Esophagus squamous epithelium (tissue), 5 donors: ENCODE measurements at places on chromosomes 5 and 9.

DNA sequence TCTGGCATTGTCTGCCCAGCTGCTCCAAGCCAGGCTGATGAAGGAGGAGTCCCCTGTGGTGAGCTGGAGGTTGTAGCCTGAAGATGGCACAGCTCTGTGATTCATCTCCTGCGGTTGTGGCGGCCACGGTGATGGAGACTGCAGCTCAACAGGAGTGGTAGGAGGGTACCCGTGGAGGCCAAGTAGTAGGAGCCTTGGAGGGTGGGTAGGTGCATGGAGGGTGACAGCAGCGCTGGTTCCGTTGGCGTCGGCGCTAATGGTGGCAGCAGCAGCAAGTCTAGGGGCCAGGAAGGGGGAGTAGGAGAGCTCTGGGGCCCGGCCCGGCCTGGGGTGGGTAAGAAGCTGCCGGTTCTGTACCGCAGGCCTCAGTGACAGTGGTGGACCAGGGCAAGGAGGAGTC, 22.4 kb upstream of the TRIM52 start:
- DNase-seq: no peak

GRCh38 chr5:181098762-181099601, 32.0 kb downstream of the OR2V1 start:
- no peak for DNase-seq

- DNase-seq: no peak
Measured at GRCh38 chr9:87729246-87729645, 3.3 kb downstream of the CTSL start.

GRCh38 chr5:158560170-158560569, 539.5 kb downstream of the EBF1 start:
- DNase-seq: no peak

DNA sequence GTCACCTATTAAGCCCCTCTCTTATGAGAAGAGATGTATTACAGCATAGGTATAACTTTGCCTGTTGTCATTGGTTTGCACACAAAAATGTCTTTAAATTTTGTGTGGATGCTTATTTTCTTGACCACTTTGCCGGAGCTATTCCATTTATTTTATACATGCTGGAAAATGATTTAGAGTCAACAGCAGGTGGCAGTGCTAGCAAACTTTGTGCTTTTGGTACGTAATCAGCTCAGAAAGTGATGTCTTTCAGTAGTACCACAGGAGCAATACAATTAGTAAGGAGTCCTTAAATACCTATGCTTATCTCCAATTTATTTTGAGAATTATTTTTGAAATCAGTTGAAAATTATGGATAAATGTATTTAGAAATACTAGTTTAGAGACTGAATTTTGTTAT, 19.8 kb upstream of the NUDT12 start:
- DNase-seq: no peak

GRCh38 chr9:13992138-13993088, 321.5 kb downstream of the NFIB start:
- no peak for DNase-seq

GRCh38 chr5:73176250-73176649, 3.3 kb downstream of the TMEM174 start:
- no peak for DNase-seq

DNA sequence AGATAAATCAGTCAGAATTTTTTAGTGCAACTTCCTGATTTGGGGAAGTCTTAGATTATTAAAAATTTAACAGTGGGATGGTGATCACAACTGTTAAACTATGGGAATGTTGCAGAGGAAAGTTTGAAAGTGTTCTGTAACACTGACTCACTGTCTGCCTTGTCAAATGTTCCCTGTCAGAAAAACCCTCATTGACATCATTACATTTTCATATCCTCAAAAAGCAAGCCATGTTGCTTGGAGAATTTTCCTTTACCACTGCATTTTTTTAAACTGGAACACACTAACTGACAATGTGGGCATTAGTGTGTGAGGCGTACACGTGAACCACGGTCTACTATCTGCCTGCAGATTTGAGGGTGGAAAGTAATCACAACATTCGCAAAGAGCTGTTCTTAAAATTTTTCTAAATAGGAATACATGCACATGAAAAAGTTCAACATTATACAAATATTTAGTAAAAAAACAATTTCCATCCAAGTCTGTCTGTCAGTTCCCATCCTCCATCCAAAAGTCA, 28.6 kb upstream of the IL7R start:
- DNase-seq: no peak

GRCh38 chr5:78793907-78794662, 145.5 kb upstream of the LHFPL2 start:
- DNase-seq: no peak

DNA sequence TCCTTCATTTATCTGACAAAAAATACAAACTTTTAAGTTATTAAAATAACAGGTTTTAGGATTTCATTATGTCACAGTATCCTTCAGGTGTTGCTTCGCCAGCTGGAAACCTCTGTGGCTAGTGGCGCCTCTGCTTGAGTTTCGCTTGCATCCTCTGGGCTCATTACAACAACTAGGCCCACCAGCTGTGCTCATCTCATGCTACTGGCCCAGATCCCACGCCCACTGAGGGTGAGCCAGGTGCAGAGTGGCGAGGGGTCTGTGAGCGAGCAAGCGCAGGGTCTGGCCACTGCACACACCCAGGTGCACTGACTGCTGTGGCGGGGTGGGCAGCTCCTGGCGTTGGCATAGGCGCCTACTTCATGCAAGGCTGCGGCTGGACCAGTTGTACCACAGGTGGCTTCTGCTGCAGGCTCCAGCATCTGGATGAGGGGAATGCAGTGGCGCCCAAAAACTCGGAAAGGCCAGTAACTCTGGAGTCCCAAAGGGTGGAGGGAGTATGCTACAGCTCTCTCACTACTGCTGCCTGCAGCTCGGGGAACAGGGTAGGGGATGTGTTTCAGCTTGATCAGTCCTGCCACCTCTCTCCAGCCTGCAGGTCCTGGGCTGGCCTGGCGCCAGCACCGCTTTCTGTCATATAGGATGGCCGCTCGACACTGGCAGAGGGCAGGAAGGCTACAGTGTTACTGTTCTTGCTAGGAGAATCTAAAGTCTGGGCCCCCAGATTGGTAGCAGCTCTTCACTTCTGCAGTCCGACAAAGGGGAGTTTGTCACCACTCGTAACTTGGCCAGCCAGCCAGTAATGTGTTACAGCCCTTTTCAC, 452.1 kb downstream of the TUSC1 start:
- DNase-seq: no peak
